ENCODE measurements at places on chromosomes 3 and 15. TPM values are rescaled to one million over a fixed set of nuclear protein-coding genes. Genes with fewer than 3 reads are reported as not detected.

- no peak for DNase-seq
Measured at GRCh38 chr3:36457667-36458066, 77.4 kb downstream of the STAC start.

- no peak for DNase-seq
Measured at GRCh38 chr15:23787346-23788105, 100.4 kb upstream of the NDN start.

Gene MESP2
- not detected for total RNA-seq

Gene PODXL2
- total RNA-seq, result 0.95 TPM

DNA sequence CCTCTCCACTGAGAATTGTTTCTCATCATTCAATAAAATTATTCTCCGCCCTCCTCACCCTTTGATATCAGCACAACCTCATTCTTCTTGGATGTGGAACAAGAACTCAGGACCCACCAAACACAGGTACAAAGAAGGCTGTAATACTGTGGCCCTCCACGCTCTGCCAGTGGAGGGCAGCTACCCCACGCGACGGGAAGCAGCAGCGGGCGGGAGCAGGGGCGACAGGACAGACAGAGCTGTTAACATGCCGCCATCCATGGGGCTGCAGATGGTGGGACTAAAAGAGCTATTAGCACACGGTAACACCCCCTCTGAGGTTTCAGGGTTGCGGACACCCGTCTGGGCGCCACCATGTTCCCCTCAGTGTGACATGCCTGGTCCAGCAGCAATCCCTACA lies 37.5 kb downstream of the EMC4 start:
- no peak for DNase-seq

Gene SLC25A36
- 51.8 TPM for total RNA-seq

DNA sequence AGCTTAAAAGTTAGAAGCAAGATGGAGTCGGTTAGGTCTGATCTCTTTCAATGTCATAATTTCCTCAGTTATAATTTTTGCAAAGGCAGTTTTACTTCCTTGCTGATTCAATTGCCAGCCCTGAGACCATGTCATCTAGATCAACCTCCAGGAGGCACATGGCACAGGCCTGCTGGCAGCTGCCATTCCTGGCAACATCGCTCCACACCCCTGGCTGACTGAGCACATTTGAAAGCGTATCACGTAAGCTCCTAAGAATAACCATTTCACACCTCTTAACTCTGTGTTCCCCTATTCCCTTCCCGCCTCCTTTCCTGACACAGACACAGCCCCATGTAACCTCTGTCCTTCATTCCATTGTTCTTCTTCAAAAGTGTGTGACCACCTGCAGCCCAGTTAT lies 313.9 kb upstream of the CTNNB1 start:
- no peak for DNase-seq

- no peak for DNase-seq
Measured at GRCh38 chr3:71868876-71869275, 83.9 kb upstream of the PROK2 start.

DNA sequence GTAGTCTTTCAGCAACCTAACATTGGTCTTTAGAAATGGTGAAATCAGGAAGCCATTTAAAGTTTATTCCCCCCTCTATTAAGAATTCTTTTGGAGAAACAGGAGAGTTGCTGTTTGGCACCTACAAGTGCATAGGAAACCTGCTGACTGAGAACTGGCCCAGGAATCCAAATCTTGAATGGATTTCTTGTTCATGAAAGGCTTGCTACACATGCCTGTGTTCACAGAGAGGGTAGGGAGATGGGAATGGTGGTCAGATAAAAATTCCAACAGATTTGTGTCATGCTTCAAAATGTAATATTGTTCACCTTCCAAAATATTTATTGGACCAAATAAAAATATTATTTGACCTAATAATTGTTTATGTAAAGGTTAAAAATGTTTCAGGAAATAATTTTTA lies 24.2 kb upstream of the ZPLD1 start:
- DNase-seq, result no peak

DNA sequence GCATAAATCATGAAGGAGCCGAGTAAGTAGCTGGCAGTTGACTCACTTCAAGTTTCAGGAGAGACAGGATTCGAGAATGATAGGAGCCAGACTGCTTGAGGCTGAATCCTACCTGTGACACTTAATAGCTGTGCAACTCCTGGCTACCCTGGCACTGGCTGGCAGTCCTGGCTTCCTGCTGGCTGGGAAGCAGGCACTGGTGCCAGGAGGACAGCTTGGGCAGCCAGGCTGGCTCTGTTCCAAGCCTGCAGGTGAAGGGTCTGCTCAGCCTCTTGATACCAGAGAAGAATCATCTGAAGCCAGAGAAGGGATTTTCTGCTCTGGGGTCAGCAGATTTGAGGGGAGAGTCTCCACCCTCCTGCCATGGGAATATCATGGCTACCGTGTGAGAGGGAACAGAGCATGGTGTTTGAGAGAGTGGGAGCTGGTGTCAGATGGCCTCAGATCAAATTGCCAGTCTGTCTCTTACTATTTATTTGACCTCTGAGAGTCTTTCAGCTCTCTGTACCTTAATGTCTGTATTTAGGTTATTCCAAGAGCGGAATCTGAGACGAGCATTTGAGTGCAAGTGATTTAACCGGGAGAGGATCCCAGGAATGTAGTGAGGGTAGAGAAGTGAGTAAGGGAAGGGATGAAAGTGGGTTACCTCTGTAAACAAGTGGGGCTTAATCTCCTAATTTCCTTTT lies 4.4 kb upstream of the XIRP1 start:
- no peak for DNase-seq

Gene USP4
- total RNA-seq, result 85.0 TPM

DNA sequence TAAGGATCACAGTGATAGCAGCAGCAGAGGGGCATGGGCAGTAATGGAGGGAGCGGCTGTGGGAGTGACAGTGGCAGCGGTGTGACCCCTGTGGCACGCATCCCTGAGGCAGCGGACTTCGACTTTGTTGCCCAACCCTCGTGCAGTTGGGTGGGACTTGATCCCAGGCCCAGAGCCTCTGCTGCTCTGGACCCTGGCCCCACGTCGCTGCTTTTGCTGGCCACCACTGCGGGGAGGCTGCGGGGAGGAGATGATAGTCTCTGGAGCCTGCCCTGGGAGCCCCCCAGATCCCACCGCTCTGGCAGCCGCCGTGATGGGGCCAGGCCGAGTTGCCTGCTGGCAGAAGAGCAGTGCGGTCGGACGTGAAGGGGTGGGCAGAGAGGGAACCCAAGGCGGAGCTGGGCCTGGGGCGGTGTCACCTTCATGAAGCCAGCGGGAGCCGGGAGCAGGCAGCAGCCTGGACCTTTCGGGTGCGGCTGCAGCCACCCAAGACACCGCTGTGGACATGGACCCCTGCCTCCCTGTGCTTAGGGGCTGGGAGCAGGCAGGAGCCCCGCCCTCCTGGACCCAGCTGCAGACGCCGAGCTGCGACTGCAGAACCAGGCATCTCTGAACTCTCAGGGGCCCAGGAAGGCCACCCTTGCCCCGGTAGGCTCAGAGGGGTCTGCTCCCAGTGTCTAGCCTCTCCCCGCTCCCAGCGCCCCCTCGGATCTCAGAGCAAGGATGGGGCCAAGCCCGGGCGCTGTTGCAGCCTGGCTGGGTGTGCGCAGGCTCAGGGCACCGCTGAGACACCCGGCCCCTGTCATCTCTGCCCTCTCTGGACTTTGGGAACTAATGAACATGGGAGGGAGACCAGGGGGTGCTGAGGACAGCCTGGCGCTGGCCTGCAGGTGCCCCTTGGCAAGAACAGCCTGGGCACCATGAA lies 38.3 kb downstream of the COMMD2 start:
- DNase-seq, result no peak

GRCh38 chr3:185470323-185470722 lies 28.5 kb downstream of the TMEM41A start:
- no peak for DNase-seq

- no peak for DNase-seq
Measured at GRCh38 chr3:95407709-95408463, 1345.0 kb downstream of the NSUN3 start.

Gene ZNF385D
- not detected for total RNA-seq

GRCh38 chr3:126750756-126751121 lies 46.7 kb downstream of the CHCHD6 start:
- no peak for DNase-seq

Gene TMEM45A
- total RNA-seq, result 1.3 TPM

GRCh38 chr3:45597171-45597570 lies 2.6 kb downstream of the LIMD1 start:
- peak; percentile 18 for DNase-seq

Gene GP5
- 1.3 TPM for total RNA-seq

DNA sequence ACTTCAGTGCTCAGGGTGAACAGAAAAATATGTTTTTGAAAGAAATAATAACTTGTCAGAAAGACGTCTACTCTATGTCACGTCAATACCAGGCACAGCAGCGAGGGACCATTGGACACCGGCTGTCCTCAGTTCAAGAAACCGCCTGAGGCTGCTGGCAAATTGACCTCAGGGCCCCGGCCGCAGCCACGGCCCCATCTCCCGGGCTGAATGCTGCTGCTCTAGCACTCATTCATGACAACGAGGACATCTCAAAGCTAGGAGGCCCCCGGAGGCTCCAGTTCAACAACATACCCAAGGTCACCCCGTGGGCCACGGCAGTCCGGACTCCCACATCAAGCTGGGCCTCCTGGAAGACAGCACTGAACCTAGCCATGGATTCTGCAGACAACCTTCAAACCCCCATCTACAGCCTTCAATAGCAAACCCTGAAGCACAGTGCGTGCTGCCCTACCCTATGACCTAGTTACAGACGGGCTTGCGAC lies 204.0 kb upstream of the NSMCE3 start:
- no peak for DNase-seq

- no peak for DNase-seq
Measured at GRCh38 chr3:90062016-90062415, 954.6 kb downstream of the EPHA3 start.

GRCh38 chr3:177179281-177180067 lies 17.8 kb downstream of the TBL1XR1 start:
- DNase-seq, result no peak

DNA sequence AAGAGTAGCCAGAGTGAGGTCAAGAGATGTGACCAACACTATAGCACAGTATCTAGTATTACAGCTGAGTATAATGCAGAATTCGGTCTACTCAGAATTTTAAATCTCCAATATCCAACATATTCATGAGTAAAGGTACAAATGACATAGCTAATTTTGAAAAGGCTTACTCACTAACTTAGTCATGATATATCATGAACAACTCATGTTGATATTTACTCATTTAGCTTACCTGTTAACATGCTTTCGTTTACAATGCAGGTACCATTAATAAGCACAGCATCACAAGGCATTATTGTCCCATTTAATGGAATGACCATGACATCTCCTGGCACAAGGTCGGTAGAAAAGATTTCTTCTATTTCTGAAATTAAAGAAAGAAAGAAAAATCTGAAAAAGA lies 36.9 kb downstream of the ATP13A3 start:
- no peak for DNase-seq

GRCh38 chr15:97687654-97688053 lies 272.8 kb upstream of the ARRDC4 start:
- DNase-seq, result no peak

Gene FGF12
- total RNA-seq, result not detected

Gene GOLIM4
- 1.9 TPM for total RNA-seq

Data from activated CD4-positive, alpha-beta memory T cell treated with anti-CD3 and anti-CD28 coated beads, Interleukin-2, amount 10 ng/mL, durations not matched to agents 7 days and 5 days (primary cell).